Mammary epithelial cell (primary cell): ENCODE measurements at places on chromosomes 11 and 22. TPM values are rescaled to one million over a fixed set of nuclear protein-coding genes. Genes with fewer than 3 reads are reported as not detected.

OR8G5 gene
- total RNA-seq: not detected

DNAJB7 gene
- not detected in 2 replicates for total RNA-seq

SLC25A18 gene
- total RNA-seq: 0.33 TPM

FLRT1 gene
- total RNA-seq: 0.33 TPM

TBX10 gene
- total RNA-seq: not detected

OR10D3 gene
- not detected in 2 replicates for total RNA-seq

SIK3 gene
- 22.8 TPM for total RNA-seq

KDM4D gene
- 1.0 TPM for total RNA-seq
